ENCODE measurements at places on chromosomes 2 and 18. TPM values are rescaled to one million over a fixed set of nuclear protein-coding genes. Genes with fewer than 3 reads are reported as not detected.

GRCh38 chr2:83923531-83923930, 535.5 kb downstream of the SUCLG1 start:
- H3K4me1 ChIP-seq, result no peaks in the 10 kb centered on the region
- no peak for DNase-seq
- no peak overlapping the region for H3K4me3 ChIP-seq
- no peak overlapping the region for H3K27ac ChIP-seq
- H3K27me3 ChIP-seq, result no peaks in the 10 kb centered on the region

Gene SH2D6
- 1.2 TPM for total RNA-seq

DNA sequence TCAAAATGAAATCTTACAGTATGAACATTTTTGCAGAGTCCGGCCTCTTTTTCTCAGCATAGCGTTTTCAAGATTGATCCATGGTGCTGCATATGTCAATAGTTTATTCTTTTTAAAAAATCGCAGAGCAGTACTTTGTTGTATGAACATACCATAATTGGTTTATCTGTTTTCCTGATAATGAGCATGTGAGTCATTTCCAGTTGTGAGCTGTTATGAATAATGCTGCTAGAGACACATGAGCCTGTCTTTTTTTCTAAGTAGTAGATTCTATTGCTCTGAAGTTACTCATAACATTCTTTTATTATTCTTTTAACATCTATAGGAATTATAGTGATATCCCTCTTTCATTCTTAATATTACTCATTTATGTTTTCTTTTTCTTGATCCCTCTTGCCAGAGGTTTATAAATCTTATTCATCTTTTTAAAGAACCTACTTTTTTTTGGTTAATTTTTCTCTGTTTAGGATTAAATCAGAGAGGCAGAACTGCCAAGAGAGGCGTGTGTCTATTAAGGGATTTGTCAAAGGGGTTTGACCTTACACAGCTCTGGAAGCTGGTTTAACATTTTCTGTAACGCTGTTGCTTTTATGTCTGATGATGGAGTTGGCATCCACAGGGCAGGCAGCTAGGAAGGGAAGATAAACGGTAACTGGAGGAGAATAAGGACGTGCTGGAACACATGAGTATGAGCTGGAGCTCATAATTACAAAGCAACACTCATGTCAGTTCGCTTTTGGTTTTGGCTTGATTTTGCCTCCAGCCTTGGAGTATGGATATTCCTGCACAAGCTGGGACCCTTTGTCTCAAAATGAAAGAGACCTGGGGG, 47.4 kb downstream of the MGAT5 start:
- DNase-seq, result no peak
- no peaks in the 10 kb centered on the region for H3K27me3 ChIP-seq
- no peaks in the 10 kb centered on the region for H3K4me1 ChIP-seq

Gene HOXD13
- total RNA-seq, result not detected

Gene RAB27B
- 71.8 TPM for total RNA-seq
